ENCODE measurements at places on chromosomes 7 and 10.

GRCh38 chr10:132293201-132293812 lies 14.4 kb downstream of the STK32C start:
- DNase-seq, result no peak

- DNase-seq, result no peak
These were observed 489.4 kb downstream of the SEMA3D start for GRCh38 chr7:84697506-84697905.

DNA sequence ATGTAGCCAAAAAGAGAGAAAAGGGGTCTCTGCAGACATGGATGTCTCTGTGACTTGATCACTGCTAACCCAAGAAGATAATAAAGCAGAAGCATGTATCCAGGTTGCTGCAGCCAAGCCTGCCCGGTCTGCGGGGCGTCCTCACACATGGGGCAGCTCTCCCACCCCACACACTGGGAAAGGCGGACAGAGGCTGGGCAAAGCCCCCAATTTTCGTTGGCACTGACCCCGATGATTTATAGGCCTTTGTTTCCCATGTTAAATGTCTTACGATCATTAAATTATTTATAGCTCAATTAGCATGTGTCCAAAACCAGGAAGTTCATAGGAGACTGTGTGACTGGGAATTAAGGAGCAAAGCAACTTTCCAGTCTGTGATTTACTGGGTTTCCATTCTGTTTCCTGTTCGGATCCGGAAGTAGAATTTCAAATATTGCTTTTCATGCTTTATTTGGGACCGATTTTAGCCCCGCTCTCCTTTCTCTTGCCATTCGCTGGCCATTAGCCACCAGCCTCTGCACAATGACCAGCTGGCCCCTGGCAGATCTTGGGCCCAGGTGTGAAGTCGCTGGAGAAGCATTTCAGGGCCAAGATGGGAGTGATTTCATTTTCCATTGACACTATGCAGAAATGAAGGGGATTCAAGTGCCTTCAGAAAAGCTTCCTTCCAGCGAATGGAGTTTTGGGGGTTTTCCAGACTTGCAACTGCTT lies 91.6 kb downstream of the EGFR start:
- no peak for DNase-seq

DNA sequence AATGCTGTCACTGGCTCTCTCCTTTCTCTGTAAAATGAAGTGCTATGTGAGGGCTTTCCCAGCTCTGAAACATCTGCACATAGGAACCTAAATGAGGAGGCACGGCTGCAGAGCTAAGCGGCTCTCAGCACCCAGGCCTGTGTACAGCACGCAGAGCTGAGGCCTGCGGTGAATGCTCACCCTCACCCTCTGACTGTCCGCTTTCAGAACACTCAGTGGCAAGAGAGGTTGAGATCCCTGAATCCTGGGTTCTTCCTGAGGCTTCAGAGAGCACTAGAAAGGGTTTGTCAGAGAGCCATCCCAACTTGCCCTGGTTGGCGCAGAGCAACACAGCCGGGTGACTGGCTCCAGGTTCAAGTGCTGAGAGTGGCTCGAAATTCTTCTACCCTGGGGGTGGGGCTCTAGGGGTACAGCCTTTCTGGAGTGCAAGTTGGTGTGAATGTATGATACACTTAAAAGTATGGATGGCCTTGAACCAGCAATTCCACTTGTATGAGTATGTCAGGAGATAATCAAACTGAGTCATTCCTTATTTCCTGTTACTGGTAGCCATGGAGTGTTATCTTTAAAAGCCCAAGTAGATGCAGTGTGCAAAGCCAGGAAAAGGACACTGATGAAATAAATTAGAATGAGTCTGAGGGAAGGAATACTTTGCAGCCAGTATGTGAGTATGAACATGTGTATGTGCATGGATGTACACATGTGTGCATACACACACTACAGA lies 1.7 kb upstream of the CCDC201 start:
- no peak for DNase-seq

DNA sequence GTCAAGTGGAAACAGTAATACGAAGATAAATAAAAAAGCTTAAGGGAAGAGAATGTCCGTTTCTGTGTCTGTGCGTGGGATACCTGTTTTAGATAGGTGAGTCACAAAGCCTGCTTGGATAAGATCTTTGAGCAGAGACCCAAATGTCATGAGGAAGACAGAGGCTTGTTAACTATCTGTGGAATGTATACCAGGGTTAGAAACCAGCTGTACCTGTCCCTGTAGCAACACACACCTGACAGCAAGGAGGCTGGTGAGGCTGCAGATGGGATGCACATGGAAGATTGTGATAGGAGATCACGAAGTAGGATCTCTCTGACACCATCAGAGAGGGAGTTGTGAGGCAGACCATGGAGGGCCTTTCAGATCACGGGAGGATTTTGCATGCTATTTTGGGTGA lies 105.3 kb downstream of the ARHGAP21 start:
- DNase-seq, result no peak

- DNase-seq, result no peak
These were observed 221.6 kb downstream of the XPNPEP1 start for GRCh38 chr10:109701633-109702215.

DNA sequence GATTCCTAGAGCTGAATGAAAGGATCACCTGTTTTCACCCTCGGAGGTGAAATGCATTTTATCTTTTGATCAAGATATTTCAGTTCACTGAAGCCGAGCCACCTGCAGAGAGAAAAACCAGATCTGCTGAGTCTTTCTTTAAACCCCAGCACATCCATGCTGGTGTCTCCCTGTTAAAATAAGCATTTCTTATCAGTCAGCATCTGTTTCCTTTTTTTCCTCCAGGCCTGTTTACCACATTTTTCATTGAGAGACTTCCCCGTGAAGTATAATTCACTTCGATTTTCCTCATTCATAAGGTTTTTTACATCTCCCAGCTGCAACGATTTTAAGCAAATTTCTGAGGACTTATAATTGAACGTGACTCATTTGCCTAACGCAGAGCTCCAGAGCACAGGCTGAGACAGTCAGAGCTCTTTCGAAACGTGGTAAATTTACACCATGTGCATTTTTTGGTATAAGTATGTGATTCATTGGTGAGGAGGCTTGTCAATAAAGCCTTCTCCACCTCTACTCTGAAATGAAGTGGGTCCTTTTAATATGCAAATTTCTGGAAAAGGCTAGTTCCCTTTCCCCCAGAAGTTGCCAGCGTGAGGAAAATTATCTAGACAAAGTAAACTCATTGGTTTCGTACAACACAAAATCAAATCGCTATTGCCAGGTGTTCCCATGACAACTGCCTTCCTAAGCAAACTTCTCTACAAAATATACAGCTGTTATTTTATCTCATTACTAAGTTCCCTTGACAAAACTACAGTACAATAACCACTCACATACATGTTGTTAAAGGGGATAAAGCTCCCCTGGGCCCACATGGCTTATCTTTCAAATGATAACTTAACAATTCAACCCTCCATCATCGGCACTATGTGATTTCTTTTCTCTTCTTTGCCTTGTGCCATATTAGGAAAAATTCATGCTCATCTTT lies 374.8 kb upstream of the AKR1E2 start:
- no peak for DNase-seq

- no peak for DNase-seq
These were observed 114.2 kb downstream of the DYNC1I1 start for GRCh38 chr7:95886501-95887090.

DNA sequence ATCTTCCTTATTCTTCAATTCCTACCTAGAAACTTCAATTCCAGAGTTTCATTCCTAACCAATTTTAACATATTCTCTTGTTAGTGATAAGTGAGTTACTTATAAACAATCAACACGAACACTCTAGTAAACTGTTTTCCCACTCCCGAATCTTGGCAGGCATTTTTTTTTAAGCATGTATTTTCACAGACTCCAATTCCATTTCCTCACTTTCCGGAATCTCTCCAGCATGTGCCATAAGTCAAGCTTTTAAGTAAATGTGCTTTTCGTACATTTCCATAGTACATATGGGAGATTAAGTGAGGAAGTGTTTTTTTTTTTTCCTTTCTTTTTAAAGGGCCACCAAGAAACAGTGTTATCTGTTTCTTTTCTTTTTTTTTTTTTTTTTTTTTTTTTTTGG lies 89.1 kb downstream of the FGFR2 start:
- DNase-seq, result no peak

- no peak for DNase-seq
These were observed 192.4 kb downstream of the PTN start for GRCh38 chr7:137151041-137151689.

DNA sequence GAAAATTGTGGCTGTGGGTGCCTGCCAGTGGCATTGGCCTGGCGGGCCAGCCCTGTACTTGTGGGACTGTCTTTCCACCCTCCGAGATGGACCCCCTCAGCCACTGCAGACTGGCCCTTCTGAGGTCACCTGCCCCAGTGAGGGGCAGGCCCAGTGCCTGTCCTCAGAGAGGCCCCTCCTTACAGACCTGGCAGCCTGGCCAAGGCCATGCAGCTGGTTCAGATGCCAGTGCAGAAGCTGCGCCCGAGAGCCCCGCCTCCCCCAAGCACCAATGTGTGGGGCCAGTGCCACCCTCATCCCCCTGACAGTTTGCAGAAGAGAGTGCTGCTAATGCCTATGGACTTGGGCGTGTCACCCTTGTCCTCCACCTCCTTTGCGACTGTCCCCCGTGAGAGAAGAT lies 10.0 kb downstream of the ZNF316 start:
- DNase-seq, result no peak

DNA sequence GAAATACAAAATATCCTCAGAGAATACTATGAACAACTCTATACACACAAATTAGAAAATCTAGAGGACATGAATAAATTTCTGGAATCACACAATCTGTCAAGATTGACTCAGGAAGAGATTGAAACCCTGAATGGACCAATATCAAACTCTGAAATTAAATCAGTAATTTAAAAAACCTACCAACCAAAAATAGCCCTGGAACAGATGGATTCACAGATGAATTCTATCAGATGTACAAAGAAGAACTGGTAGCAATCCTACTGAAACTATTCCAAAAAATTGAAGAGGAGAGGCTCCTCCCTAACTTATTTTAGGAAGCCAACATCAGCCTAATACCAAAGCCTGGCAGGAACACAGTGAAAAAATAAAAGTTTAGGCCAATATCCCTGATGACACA lies 190.0 kb downstream of the HPSE2 start:
- no peak for DNase-seq

All from CMK (cell line).